ENCODE measurements at places on chromosomes 1 and 21.

GRCh38 chr1:20112279-20113000 is 6.9 kb downstream of the PLA2G2D start:
- DNase-seq, result no peak

- no peak for DNase-seq
These were observed 72.4 kb downstream of the FH start for GRCh38 chr1:241447031-241447644.

DNA sequence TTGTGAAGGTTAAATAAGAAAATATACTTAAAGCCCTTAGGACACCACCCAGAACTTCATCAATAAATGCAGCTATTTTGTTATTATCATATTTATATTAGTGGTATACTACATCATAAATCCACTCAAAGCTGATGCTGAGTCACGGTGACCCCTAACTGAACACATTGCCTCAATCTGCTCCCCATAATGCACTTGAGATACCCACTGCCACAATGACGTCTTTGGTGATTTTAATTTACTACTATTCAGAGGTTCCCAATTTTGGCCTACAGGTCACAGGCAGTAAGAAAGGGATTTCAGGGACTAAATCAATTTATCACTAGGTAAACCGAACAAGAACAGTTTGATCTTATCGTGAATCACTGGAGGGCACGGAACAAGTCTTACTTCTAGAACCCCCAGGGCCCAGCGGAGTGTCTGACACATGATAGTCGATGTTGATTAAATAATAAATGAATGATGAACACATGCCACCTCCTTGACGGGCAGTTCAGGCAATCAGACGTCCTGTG is 493 bp upstream of the CHD1L start:
- no peak for DNase-seq

DNA sequence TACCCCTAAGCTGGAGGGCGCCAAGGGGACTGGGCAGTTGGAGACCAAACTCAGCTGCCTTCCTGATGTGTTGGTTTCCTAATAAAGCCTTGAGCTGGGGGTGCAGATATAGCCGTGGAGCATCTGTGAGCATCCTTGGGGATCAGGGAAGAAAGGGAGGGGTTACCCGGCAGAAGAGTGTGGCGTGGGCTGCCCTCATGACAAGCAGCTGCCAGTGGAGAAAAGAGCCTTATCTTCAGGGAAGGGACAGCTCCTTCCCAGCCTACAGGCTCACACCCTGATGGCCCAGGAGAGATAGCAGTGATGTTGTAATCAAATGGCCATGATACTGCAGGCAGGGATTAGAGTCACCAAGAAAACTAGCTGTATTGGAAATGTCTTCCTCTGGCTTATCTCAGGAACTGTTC is 10.8 kb upstream of the NFASC start:
- DNase-seq, result no peak

- no peak for DNase-seq
These were observed 19.9 kb downstream of the COA6 start for GRCh38 chr1:234393190-234393589.

DNA sequence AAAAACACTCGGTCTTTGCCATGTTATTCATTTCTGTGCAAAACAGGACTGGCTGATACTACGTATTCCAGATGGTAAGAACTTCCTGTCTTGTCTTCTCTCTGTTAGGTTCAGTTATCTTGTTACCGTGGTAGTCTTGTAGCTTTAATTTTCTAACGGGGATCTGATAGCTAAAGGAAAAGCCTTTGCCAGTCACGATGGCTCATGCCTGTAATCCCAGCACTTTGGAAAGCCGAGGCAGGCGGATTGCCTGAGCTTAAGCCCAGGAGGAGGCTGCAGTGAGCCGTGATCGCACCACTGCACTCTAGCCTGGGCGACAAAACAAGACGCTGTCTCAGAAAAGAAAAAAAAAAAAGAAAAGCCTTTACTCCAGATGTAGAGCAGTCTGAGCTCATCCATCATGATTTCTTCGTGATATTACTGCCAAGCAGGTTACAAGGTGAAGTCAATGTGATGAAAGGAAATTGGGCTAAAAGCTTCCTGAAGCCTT is 11.1 kb upstream of the MSTO1 start:
- no peak for DNase-seq

Data from T-helper 2 cell treated with Interferon-gamma antibody and Interleukin-4, amounts not matched to agents 5 μg/mL and 100 μg/mL, for 36 hours (primary cell).